ENCODE measurements at places on chromosomes 16 and 17.

DNA sequence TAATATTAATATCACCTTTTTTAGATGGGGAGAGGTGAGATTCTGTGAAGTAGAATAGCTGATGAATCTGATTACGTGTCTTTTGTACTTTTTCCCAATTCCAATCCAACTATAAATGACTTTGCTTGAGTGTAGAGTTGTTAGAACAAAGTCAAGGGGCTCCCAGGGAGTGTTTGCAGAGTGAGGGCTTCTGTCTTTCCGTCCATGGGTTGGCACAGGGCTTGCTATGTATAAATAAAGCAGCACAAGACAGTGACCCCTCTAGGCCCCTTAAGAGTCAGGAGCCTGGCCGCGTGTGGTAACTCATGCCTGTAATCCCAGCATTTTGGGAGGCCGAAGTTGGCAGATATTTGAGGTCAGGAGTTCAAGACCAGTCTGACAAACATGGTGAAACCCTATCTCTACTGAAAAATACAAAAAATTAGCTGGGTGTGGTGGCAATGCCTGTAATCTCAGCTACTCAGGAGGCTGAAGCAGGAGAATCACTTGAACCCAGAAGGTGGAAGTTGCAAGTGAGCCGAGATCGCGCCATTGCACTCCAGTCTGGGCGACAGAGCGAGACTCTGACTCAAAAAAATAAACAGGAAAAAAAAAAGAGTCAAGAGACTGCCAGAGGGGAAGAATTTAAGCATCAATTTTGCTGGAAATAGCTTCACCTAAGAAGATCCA, 127.9 kb upstream of the HS3ST3A1 start:
- DNase-seq: no peak

- DNase-seq: no peak
Observed at GRCh38 chr17:35617505-35617904, 30.4 kb downstream of the AP2B1 start.

- DNase-seq: no peak
Observed at GRCh38 chr16:1308036-1308976, 1.1 kb upstream of the UBE2I start.

DNA sequence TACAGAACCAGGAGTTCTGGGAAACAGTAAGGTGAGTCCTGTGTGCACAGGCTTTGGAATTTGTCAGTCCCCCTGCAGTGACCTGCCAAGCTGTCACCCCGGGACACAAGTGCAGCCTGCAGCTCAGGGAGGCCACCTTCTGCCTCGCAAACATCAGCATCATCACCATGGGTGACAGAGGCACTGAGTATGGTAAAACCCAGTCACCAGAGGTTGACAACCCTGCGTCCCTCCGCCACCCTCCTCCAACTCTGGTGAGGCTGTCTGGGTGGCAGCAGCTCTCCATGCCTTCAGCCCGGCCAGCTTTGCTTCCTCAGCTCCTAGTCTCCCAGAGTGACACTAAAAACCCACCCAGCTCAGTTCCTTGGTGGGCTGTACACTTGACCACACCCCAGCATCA, 221.0 kb downstream of the CPPED1 start:
- no peak for DNase-seq

GRCh38 chr16:83887564-83887963, 11.4 kb upstream of the MLYCD start:
- DNase-seq: no peak

DNA sequence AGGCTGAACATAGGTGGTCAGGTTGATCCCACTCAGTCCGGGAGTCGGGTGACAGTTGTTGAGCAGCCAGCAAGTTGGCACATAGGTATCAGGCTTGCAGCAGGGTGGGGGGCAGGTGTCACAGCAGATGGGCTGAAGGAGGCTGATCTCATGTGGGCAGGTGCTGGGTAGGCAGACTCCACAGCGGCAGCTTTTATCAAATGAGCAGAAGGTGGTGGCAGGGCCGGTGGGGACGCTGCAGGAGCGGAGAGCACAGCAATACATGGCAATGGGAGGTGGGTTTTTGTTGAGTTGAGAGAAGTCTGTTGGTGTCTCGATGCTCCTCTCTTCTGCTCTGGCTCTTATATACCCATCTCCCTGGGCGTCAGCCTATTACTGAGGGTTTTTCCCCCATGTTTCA, at the start of gene KRTAP3-1:
Gene KRTAP3-1, minus strand, starts transcription at position 318 of the 400 bp plus-strand sequence. Its CDS starts 54 bp downstream, at position 264.
- DNase-seq: no peak

- no peak for DNase-seq
Observed at GRCh38 chr16:68790130-68790761, 53.1 kb upstream of the TANGO6 start.

- no peak for DNase-seq
Observed at GRCh38 chr17:69516225-69516624, 101.7 kb downstream of the MAP2K6 start.

GRCh38 chr17:65456368-65457151, 104.9 kb downstream of the AXIN2 start:
- no peak for DNase-seq

Data from T-helper 2 cell (primary cell).